ENCODE measurements at places on chromosomes 1 and 21. TPM values are rescaled to one million over a fixed set of nuclear protein-coding genes. Genes with fewer than 3 reads are reported as not detected.

DNA sequence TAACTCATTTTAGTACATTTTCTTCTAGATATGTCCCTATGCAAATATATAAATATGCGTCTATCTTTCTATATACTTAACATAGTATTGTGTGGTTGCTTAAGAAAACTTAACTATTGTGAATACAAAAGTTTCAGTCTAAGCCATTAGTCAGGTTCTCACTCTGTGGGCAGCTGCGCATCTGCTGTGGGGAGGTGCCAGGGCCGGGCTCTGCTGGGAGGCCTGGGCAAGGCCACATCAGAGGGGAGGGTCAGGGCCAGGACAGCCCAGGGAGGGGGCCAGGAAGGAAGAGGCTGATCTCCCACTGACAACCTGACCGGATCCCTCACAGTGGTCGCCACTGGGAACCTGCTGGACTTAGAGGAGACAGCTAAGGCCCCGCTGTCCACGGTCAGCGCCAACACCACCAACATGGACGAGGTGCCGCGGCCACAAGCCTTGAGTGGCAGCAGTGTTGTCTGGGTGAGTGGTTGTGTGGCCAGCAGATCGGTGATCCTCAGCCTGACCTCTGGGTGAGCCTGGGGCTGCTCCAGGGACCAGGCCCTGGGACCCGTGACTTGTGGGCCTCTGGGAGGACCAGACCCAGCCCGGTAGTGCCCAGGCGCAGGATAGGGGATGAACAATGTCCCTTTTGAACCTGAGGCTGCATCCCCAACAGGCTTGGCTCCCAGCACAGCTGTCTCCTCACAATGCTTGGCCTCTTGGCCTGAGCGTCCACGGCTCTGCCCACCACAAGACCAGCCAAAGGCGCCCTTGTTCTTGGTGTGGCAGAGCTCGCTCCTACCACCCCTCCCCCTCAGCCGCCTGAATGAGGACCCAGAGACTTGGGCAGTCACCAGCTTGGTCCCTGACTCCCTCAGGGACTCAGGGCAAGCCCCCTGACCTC lies 20.2 kb downstream of the LDLRAP1 start:
- peaks cover 39% of the 10 kb centered on the region for H3K4me1 ChIP-seq
- peaks cover 52% of the 10 kb centered on the region for H3K36me3 ChIP-seq
- no peak overlapping the region for H3K27ac ChIP-seq

- no peak overlapping the region for H3K4me3 ChIP-seq
- H3K27me3 ChIP-seq: no peaks in the 10 kb centered on the region
- no peak for DNase-seq
- no peaks in the 10 kb centered on the region for H3K36me3 ChIP-seq
Observed at GRCh38 chr1:79614762-79615161, 608.2 kb upstream of the ADGRL4 start.

- H3K36me3 ChIP-seq: peaks cover 5% of the 10 kb centered on the region
- DNase-seq: no peak
- no peaks in the 10 kb centered on the region for H3K27me3 ChIP-seq
- H3K4me1 ChIP-seq: peaks cover 7% of the 10 kb centered on the region
- no peak overlapping the region for H3K4me3 ChIP-seq
- no peak overlapping the region for H3K27ac ChIP-seq
Observed at GRCh38 chr1:23719162-23719820, 24.0 kb upstream of the ELOA start.

DNA sequence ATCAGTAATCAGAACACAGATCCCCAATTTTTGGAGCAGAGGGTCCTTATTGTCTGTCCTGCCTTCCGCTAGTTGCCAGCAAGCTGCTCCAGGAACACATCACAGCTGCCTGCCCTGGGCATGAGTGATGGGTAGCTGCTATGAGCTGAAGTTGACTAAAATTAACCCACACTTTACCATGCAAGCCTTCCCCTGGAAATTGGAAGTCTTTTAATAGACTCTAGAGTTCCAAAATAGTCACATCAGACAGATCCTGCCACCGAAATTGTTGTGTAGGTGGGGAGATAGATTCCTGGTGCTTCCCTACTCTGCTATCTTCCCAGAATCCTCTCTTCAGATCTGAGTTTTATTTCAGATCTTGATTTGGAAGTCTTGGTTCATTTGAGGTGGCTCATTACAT lies 63.1 kb upstream of the GCLM start:
- DNase-seq: no peak
- no peaks in the 10 kb centered on the region for H3K27me3 ChIP-seq
- peaks cover 4% of the 10 kb centered on the region for H3K4me1 ChIP-seq
- no peak overlapping the region for H3K4me3 ChIP-seq
- no peaks in the 10 kb centered on the region for H3K36me3 ChIP-seq

The SPRR3 gene
- total RNA-seq: not detected
